Type B pancreatic cell (in vitro differentiated cells): ENCODE measurements at places on chromosomes 13 and 19. TPM values are rescaled to one million over a fixed set of nuclear protein-coding genes. Genes with fewer than 3 reads are reported as not detected.

DNA sequence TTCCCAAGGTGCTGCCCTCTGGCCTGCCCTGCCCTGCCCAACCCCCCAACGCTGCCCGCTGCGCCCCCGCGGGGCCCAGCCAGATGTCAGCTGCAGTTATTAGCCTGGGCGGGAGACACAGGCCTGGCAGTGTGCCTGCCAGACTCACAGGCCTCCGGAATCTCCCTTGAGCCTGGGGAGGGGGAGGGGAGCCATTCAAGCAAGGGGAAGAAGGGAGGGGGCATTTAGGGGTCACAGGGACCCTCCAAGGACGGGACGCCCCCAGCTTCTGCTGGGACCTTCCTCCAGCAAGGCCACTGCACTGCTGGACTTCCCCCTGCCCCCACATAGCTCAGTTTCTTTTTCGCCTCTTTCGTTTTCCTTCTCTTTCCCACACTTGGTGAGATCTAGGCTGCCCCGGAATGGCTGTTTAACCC is 2.6 kb upstream of the JUNB start:
- DNase-seq, result no peak

DNA sequence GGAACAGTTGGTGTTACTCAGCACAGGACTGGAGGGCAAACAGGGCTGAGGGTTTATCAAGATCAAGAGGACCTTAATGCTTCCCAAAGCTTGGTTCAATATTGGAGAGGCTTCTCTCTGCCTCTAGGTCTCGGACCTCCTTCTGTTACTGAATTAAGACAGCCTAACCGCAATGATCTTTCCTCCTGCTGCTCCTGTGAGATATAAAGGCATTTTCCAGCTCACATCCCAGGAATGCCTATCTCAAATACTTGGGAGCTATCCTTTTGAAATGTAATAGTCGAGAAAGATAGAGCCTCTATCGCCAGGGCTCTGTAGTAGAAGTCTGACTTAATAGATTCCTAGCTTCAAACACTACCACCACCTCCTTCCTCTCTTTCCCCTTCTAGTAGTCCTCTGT is 1475.0 kb downstream of the SLITRK1 start:
- no peak for DNase-seq

DNA sequence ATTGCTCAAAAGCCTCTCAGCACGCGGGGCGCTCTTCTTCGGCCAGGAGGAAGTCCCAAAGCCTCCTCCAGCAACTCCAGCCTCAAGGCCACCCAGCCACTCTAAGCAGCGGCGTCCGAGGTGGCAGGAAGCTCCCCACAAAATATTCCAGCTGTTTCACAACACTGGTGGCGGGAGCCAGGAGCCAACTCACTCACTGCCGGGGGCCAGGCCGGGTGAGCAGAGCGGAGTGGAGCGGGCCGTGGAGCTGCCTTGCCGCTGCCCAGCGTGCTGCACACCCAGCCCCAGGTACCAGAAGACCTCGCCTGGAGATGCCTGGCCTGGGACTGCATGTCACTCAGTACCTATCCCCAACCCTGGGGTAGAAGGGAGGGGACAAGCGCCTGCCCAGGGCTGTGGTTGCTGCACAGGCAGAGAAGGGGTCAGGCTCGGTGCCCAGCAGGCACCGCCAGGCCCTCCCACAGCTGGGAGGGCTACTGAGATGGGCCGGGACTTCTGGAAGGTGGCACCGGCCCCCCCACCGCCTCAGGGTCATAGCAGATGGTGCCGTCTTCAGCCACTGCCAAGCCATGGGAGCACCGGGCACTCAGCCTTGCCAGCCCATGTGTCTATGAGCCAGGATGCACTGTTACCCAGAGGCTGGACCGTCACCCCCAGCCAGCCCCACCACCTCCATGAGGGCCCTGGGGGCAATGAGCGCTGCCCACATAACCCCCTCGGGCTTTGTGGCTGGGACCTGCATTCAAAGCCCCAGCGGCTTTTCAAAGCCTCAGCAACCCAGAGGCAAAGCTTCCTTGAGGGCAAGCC is 59.2 kb downstream of the MLLT1 start:
- DNase-seq, result no peak

GRCh38 chr13:59653916-59654315 is 509.8 kb downstream of the DIAPH3 start:
- DNase-seq, result no peak

DNA sequence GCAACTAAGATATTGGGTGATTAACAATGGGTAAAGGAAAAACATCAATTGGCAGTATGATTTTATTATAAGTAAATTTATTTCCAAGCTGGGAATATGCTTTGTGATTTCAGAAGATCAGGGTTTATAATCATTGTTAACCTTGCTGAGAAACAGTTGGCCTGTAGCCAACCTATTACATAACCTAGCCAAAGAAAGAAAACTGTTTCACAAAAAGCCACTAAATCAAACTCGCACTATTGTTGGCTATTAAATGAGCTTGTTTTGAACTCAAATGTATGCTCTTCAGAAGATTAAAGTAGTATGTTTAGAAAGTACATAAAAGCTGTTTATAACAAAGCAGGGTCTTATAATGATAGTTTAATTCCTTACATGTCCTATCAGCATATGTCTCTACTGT is 151.7 kb downstream of the LHFPL6 start:
- no peak for DNase-seq

DNA sequence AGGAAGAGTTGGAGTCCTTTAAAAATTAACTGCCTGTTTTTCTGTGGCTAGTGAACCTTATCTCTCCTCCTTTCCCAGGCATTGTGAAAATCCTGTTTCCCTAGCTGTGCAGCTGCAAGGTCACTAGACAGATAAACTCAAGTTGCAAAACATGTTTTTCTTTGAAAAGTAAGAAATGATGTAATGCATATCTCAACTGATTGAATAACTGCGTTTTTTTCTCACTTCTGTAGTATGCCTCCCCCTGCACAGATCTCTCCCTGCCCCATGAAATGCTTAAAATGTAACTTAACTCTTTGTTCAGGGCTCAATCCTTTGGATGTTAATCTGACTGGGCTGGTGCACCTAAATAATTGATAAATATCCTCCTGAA is 27.7 kb upstream of the CYSLTR2 start:
- no peak for DNase-seq

GRCh38 chr13:54607421-54607820 is 1578.8 kb downstream of the OLFM4 start:
- no peak for DNase-seq

DNA sequence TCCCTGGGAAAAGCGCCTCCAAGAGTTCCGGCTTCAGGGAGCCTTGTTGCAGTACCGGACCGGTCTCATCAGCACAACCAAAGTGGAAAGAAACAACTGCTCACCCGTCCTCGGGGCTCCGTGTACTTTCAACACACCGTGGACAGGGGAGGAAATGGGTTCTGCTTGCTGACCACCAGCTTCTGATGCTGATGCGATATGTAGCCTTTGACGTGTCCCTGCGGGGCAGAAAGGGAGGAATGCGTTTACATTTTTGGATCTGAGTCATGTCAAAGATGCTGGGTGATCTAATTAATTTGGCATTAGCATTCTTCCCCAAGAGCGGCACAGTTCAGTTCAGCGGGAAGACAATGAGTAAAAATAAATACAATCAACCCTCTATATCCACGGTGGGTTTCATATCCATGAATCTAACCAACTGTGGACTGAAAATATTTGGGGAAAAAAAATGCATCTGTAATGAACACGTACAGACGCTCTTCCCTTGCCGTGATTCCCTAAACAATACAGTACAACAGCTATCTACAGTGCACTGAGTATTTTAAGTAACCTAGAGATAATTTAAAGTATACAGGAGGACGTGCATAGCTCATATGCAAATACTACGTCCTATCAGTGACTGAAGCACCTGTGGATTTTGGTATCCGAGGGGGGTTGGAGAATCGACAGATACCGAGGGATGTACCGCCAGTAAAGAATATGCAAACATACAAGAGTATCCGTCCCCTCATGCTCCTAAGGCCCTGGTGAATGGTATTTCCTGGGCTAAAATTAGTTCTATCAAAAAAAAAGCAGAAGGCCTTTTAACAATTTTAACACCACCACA is 19.8 kb downstream of the PROZ start:
- no peak for DNase-seq

DNA sequence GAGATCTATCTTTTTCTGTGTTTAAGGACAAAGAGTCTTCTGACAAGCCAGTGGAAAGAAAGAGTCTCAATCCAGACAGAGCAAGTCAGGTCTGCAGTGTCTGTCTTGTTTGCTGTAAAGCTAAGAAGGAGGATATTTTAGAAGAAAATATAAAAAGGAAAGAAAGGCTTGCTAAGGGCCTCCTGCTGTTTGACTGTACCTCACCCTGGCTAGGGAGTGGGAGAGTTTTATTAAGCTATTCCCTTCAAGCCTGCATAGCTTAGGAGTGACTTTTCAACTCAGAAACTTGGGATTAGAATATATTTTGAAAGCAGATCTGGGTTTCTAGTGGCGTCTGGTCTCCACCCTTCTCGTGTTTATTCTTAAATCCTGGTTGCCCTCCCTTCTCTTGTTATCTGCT is 460.0 kb downstream of the COG6 start:
- DNase-seq, result no peak

DNA sequence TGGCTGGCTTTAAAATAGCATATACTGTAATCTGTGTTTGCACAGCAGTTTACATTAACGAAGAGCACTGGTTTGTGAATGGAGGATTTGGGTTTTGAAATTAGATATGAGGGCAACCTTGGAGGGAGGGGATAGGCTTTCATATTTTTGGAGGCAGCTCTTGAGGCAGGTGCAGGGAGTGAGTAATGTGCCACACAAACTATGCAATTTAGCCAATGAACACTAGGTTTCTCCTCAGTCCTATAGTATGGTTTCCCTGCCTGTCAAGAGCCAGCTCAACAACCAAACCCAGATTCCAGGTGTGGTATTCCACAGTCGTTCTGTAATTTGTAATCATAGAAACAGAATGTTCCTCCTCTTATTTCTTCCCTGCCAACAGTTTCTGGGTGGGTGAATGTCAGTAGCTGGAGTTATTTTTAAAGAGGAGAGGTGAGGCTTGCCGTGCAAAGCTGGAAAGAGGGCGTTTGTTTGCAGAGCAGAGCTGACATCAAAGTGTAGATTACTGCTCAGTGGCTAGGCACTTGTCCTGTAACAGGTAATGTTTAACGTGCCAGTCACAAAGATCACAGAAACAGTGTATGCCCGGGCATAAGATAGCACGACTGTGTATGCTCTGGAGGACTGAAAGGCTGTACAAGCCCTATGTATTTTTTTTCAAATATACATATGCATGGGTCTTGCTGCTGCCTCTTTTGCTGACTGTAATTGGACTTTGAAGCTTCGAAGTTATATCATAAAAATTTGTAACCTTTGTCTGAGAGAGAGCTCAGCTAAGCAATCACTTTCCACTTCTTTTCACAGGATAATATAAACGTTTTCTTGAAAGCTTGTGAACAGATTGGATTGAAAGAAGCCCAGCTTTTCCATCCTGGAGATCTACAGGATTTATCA is 124.2 kb downstream of the LMO7 start:
- DNase-seq, result no peak

- no peak for DNase-seq
These were observed 1533.3 kb upstream of the SPRY2 start for GRCh38 chr13:81874253-81874652.

DNA sequence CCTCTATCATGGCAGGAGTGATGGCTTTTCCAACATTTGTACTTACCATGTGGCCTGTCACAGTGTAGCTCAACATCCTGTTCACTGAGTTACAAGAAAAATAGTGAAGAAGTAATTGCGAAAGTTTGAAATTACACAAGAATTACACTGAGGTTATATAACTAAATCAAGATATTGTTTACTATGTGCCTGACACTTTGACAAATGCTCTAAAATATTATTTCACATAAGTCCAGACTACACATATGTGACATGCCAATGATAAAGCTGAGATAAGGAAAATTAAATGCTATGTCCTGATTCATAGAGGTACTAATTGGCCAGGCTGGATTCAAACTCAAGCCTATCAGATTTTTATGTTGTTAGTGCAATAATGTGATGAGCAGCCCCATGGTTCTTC is 451.7 kb downstream of the PCDH9 start:
- DNase-seq, result no peak

KLK3 gene
- total RNA-seq, result not detected in 2 replicates

PRODH2 gene
- 11.5 and 20.6 TPM in 2 replicates for total RNA-seq

KLK4 gene
- 0.46 TPM in 1 of 2 replicates, not detected in the other for total RNA-seq

LIM2 gene
- 19.5 TPM in 1 of 2 replicates, not detected in the other for total RNA-seq

MED26 gene
- 12.5 and 12.8 TPM in 2 replicates for total RNA-seq

TNFRSF19 gene
- 60.6 and 64.4 TPM in 2 replicates for total RNA-seq

LRG1 gene
- total RNA-seq, result 0.21 and 1.2 TPM in 2 replicates

HCST gene
- total RNA-seq, result 1.0 and 1.3 TPM in 2 replicates
